ENCODE measurements at places on chromosomes 11 and 22.

DNA sequence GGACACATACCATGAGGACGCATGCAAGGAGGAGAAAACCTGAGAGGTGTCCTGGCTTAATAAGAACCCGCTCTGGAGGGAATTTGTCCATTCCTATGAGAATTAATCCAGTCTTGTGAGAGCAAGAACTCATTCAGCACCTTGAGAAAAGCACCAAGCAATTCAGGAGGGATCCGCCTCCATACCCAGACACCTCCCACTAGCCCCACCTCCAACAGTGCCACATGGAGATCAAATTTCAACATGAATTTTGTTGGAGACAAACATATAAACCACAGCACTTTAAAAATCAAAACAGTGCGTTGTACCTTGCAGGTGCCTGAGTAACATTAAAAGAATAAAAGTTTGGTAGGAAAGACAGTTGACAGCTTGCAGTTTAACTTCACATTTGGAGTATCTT is 11.4 kb downstream of the UBE4A start:
- DNase-seq: no peak

- DNase-seq: no peak
Measured at GRCh38 chr11:119802670-119803069, 73.7 kb upstream of the NECTIN1 start.

DNA sequence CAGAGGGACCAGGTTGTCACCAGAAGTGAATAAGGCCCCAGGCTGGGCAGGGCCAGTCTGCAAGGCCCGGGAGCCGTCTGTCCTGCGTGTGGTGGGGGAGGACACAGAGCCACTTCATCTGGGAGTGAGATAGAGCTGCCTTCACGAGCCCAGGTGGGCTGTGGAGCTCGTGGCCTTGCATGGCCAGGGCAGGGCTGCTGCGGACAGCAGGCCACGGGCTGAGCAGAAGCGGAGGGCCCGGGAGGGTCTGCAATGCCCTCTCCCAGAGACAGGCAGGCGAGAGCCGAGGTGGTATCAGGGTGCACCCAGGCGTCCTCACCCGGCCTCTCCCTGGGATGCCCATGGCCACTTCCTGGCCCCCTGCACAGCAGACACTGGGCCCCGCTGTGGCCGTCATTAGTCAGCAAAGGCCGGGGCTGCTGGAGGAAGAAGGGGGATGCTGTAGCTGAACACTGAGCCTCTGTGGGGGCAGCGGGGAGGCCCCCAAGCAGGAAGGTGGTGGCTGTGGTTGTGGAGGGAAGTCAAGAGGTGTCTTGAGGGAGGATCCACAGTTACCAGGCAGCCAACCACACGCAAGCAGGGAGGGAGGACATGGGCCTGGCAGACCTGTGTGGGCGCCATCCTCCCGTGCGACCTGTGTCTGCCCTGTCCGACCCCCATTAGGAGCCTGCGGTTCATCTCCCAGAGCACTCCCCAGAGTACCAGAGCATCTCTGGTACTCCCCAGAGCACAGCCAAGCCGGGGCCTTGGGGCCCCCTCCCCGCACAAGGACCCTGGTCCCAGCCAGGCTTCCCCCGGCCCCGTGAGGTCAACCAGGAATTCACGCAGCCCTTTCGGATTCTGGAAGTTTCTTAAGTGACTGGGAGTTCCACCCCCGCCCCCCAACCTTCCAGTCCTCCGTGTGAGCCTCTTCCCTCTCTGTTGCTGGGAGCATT is 1109.5 kb downstream of the BRD1 start:
- no peak for DNase-seq

GRCh38 chr11:74739546-74740270 is 8.5 kb upstream of the CHRDL2 start:
- peak; percentile 56 for DNase-seq

DNA sequence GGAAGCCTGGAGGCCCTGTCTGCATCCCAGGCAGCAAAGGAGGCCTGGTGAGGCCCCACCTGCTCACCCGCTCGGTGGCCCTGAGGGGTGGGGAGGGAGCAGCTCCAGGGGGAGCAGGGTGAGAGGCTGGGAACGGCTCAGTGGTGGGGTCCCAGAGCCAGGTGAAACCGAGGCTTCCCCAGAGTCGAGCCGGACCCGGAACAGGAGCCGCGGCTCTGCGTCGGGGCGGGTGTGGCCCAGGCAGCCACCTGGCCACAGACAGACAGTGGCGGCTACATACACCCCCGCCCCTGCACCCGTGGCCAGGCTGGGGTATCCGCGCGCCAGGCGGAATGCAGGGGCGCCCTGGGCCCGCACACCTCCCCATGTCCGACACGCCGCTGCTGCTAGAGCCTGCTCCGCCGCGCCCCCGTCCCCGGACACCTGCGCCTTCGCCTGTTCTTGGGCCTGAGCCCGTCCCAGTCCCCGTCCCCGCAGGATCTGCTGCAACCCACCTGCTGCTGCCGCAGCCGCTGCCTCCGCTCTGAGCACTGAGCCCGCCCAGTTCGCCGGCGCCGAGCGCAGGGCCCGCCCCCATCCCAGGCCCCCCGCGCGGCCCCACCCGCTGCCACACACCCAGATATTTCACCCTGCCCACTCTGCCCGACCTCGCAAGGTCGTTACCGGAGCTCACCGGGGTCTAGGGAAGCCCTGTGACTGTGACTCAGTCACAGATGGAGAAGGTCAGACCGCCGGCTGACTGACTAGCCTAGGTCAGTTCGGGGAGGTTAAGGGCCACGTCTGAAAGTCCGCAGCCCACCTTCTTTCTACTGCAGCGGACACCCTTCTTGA is at the start of gene SLC7A4:
Gene SLC7A4, minus strand, starts transcription at position 525 of the 831 bp plus-strand sequence. CDS start 749 bp downstream, outside the sequence.
- no peak for DNase-seq
